ENCODE measurements at places on chromosomes 12 and 14.

- DNase-seq: peak; percentile 61
Observed at GRCh38 chr14:84864548-84865271, 665.2 kb upstream of the FLRT2 start.

- DNase-seq: no peak
Observed at GRCh38 chr12:25420116-25420515, 133.0 kb downstream of the LMNTD1 start.

DNA sequence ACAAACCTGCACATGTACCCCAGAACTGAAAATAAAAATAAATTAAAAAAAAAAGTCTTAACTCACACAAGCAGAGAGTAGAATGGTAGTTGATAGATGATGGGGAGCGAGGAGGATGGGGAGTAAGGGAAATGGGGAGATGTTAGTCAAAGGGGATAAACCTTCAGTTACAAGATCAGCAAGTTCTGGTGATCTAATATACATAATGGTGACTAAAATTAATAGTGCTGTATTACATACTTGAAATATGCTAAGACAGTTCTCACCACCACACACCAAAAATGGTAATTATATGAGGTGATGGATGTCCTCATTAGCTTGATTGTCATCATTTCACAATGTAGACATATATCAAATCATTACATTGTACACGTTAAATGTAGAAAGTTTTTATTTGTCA, 3.2 kb upstream of the C12orf42 start:
- no peak for DNase-seq

GRCh38 chr12:94555687-94556086, 94.7 kb downstream of the TMCC3 start:
- DNase-seq: no peak

DNA sequence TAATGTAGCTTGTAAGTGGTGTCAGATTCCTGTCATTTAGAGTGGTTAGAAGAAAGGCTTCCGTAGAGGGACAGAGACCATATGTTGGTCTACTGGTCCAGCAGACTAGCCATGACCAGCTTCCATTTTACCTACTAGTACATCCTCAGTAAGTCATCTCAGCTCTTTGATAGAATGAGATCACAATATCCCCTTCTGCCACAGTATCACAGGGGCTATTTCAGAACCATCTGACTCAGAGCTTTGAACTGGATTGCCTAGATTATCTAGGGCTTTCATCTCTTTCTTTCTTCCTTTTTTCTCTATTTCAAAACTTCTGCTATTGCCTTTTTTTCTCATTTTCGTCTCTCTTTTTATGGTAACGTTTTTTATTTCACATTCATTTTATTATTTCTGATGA, 4.7 kb downstream of the ZDHHC17 start:
- DNase-seq: no peak

GRCh38 chr14:51865953-51866747, 5.7 kb downstream of the GNG2 start:
- no peak for DNase-seq

GRCh38 chr14:72625689-72626088, 268.2 kb downstream of the DPF3 start:
- DNase-seq: no peak

- no peak for DNase-seq
Observed at GRCh38 chr14:91373591-91374254, 43.9 kb downstream of the CCDC88C start.

DNA sequence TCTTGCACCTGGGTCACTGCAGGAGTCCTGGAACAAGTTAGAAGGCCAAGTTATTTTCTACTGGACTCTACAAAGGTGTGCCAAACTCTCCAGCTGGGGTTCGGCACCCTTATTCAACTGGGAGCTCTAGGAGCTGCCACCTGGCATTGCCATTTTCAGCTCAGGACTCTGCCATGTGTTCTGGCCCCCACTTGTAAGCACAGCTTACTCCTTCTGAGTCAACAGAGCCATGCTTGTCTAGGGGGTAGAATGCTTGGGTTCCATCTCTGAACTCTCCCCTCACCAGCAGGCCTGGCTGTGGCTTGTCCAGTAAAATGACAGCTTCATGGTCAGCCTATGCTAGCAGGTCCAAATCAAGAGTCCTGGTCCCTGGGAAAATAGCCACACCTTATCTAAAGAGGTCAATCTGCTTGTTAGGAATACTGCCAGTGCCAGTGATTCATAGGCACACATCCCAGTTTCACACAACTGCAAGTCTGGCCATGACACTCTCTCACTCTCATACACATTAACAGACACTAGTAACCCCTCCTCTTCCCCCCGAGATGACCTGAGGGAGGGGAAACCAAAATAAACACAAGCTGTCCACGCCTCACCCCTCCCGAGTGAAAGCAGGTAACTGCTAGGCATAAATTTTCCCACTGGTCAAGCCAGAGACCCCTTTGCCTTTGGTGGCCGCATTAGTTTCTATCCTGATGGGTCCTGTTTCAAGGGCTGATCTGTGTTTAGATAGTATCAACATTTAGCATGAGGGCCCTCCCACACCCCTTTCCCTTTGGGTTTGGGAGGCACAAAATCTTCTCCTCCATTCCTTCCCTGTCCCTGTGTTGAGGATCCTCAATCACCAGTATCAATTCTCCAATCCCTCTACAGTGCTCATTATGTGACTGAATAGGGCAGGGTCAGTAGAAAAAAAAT, 182.3 kb upstream of the GZMB start:
- DNase-seq: no peak

GRCh38 chr14:54424479-54424901, 16.7 kb downstream of the CNIH1 start:
- no peak for DNase-seq

GRCh38 chr14:26929361-26929760, 331.5 kb upstream of the NOVA1 start:
- DNase-seq: no peak

DNA sequence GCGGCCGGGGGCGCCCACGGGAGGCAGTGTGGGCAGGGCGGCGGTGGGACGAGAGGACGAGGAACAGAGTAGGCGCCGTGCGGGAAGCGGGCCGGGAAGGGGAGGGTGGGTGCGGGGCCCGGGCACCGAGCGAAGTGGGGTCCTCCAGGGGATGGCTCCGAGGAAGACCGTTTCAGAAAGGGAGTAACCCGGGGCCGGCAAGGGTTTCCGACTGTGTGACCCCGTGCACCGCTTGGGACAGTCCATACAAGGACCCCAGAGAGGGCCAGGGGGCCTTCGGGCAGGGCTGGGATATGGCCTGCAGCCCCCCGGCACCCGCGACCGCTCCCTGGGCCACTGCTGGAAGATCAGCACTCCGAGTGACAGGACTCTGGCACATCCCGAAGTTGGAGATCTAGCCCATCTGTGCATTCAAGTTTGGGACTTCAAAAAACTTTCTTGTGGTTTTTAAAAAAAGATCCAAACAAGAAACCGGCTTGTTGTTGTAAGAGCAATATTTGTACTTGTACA, 448 bp downstream of the TSPAN9 start:
- DNase-seq: no peak

GRCh38 chr14:59482541-59483331, 1.5 kb downstream of the L3HYPDH start:
- DNase-seq: peak; percentile 44

GRCh38 chr12:106289196-106289681, 13.3 kb upstream of the TCP11L2 start:
- no peak for DNase-seq

- DNase-seq: no peak
Observed at GRCh38 chr12:67638694-67639093, 9.9 kb upstream of the DYRK2 start.

DNA sequence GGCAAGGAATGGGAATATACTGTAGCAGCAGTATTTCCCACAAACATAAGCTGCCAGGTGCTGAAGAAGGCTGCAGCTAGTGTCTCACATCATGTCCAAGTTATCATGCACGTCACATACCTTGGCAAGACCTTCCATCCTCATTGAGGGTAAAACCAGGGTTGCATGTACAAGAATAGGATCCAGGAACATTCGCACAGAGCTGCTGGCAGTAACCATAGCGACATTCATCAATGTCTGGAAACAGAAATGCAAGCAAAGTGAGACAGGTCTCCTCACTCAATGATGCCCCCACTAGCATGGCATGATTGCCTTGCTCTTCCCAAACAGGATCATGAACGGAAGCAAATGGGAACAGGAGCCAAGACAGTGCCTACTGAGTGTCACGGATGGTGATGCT, 23.8 kb upstream of the TC2N start:
- no peak for DNase-seq

DNA sequence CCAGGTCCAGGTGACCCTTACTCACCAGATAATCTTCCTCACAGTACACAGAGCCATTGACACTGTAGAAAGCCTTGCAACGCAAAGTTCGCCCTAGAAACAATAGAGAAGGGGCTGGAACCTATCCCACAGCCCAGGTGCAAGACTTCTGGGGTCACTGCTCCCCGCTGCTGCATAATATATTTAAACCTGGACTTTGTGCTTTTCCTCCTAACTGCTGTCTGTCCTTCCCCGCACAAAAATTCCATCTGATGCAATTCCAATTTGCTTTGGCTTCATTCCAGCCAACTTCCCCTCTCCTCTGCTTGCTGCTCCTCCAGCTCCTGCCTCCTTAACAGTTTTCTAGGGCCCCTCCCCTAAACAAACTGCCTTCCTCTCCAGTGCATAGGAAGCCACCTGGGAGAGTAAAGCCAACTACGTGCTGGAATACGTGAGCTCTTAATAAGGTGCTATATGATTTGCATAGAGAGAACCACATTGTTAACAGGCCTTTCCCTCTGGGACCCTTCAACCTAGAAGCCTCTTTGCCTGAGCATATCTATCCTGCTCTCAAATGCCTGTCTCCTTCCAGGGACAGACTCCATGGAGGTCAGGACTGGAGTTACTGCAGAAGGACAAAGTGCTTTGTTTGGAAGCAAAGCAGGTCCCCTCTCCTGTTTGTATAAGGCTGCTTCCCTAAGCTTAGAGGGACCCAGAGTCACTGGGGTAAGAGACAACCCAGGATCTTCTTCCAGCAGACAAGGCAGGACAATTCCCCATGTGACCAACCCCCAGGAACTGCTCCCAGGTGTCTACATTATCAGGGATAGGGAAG, 5.5 kb downstream of the AJUBA start:
- no peak for DNase-seq

DNA sequence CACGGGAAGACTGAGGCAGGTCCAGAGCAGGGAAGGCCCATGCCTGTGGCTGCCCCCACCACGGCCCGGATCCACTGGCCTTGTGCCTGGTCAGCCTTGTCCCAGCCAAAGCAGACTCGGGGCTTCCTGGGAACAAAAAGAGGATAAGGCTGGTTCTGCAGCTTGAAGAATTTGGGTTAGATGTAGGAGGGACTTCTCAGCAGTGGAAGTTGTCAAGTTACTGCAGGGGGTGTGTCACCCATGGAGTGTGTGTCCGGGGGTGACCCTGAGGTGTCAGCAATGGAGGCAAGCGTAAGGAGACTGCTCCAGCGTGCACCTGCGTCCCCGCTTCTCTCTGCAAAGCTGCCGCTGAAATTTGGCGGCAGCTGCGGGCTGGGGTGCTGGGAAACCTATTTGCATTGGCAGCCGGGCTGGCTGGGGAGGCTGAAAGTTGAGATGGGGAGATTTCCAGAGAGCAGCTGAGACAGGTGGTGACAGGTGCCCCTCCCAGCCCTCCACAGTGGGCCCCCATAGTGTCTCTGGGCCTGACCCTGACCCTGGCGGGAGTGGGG, 12.5 kb upstream of the TNFAIP2 start:
- no peak for DNase-seq

DNA sequence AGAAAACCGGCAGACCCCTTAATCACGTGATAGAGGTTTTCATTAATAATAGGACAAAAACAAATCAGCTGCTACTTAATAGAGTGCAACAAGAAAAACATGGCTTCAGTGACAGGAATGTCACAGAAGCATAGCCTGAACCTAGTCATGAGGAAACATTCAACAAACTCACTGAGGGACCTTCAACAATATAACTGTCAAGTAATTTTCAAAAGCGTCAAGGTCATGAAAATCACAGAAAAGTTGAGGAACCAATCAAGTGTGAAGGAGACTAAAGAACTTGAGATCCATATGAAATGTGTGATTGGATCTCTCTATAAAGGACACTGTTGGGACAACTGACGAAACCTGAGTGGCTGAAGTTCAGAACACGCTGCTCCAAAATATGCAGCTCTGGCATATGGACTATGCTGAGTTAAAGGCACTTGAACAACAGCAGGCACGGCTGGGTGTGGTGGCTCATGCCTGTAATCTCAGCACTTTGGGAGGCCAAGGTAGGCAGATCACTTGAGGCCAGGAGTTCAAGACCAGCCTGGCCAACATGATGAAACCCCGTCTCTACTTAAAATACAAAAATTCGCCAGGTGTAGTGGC, 16.3 kb downstream of the NDUFA12 start:
- DNase-seq: no peak

- DNase-seq: no peak
Observed at GRCh38 chr14:61403411-61403810, 82.0 kb downstream of the PRKCH start.

DNA sequence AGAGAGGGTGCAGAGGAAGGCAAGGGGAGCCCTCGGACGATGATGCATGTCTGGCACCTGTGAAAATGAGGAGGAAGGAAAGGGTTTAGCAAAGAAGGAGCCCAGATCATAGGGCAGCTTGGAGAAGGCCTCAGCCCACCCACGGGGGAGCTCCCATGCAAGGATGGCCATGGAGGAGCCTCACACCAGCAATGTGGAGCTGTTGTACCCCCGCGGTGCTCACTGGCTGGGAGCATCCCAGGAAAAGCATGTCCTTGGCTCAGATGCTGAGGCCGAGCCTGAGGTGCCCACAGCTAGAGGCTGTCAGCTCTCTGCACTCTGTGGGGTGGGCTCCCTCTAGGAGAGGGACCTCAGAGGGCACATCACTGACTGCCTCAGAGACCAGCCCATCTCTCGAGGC, 622.6 kb downstream of the AACS start:
- DNase-seq: no peak

- peak; percentile 71 for DNase-seq
Observed at GRCh38 chr14:55052269-55052930, 953 bp downstream of the MAPK1IP1L start.

DNA sequence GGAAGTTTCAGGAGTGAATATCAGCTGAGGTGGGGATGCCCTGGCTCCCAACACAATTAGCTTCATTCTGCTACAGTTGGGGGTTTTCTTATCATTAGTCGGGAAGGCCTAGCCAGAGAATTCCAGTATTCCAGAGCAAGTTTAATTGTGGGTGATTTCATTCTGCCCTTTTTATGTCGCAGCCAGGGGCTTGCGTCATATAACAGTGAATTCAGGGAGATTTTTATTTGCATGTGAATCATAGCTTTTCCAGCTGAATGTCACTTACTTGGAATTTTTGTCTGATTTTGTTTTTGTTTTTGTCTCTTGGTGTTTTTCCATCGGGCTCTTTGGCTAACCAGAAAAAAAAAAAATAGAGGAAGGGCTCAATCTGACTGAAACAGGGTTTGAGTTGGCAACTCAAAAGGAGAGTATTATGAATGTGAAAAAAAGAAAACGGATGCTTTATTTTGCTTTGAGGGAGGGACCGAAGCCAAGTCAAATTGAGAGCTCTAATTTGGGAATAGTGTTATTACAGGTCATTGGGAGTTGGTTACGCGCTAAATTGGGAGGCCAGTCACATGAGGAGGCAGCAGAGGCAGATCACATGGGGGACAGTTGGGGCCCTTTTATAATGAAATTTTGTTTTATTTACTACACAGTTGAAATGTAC, 119.4 kb downstream of the SAMD4A start:
- DNase-seq: no peak

Data from NCI-H1105 treated with DMSO at 0.1 percent for 48 hours (cell line).